ENCODE measurements at places on chromosomes 3 and 15.

DNA sequence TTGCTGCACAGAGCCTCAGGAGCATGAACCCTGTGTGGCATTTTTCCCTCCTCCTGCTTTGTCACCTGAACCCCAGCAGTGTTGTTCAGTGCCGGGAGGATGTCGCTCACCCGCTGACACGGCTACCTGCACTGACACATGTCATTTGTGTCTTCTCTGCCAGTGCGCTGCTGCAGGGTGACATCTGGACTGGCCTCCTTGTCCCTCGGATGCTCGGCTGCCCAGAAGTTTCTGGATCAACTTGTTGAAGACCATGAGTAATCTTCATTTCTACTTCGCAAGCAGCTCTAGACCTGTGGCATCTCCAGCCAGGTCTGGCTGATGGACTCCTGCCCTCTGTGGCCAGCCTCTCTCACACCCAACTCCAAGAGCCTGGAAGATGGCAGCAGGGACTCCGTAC is 311.1 kb upstream of the C2CD4B start:
- no peak for DNase-seq

DNA sequence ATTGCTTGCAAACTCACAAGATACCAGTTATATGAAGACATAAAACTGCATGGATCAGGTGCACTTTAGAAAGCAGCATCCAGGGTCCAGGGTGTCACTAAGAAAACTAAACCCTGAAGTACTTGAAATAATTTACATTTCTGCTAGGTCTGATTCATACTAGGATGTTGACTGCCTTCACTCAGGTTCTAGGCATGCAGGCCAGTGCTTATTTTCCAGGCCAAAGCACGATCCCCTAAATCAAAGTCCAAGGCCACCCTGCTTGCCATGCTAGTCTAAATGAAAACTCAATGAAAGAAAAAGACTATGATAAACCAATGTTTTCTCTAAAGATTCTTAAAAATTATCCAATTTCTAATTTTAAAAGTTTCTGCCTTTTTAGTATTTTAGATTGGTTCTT is 49.4 kb downstream of the GREM1 start:
- DNase-seq = no peak

- no peak for DNase-seq
These were observed 16.2 kb downstream of the STX19 start for GRCh38 chr3:94012185-94012584.

GRCh38 chr3:107810171-107811071 is 280.4 kb downstream of the CD47 start:
- DNase-seq = no peak

GRCh38 chr3:122957707-122958689 is 69.6 kb downstream of the SEMA5B start:
- no peak for DNase-seq

DNA sequence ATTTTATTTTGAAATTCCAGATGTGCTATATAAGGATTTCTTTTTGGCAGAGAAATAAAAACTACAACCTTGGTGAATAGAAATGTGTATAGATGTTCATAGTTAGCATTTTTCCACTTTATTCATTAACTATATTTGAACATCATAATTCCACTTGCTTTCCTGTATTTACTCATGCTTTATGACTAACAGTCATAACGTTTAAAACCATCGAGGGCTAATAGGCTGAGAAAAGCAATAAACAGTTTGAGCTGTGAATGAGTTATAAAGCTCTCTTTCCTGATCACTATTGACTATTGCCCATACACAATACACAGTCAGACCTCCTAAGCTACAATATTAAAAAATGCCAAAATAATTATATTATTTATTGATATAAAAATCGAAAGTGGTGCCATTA is 502.1 kb upstream of the RASGRP1 start:
- no peak for DNase-seq

DNA sequence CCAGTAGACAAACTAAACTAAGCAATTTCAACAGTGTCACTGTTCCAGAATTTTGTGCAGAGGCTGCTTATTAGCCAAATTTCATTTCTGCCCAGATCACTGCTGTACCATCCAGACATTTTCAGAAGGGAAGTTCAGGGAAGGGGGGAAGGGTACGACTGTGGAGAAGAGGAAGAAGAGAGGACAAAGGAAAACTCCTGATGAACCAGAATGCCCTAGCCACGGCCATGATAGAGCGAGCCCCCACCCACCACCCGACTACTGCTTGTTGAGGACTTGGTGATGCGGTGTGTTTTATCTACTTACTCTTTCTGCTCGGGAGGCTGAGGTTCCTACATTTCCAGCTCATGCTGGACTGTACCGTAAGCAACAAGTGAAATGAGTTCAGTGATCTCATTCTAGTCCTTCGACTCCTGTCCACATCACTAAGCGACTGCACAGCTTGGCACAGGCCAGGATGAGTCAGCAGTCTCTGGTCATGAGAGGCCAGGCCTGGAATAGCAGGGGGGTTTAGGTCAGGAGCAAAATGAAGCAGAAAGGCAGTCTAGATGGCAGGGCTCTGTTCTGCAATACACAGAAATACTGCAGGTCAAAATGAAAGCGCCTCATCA is 330.8 kb downstream of the TIGIT start:
- peak; percentile 92 for DNase-seq

DNA sequence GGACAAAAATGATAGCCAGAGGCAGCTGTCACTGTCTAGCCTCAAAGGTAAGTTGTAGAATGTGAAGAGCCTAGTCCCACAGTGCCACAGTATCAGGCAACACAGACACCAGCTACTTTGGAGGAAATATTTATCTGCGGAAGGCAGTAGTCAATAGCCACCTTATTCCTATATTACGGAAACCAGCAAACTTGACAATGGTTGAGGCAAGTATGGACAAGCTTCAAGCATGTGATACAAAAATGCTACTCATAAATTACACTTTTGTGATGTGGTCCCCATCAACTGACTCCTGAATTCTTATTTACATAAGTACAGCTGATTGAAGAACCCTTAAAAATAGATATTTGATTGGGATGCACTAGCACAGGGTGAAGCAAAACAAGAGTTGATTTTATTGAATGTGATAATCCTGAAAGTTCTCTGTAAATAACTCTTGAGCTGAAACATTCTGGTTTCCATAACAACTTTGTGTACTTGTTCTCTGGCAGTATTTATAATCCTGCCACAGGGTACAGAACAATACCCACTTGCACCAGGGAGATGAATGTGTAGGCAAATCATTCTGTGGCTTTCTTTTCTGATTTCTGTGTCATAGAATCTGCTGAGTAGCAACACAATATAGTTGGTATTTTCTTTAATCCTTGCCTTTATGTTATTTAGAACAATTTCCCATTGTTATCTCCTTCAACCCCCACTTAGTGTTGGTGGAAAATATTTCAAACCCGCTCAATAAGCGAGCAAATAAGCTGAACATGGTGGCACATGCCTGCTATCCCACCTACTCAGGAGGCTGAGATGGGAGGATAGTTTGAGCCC is at the start of gene ANKUB1:
TSS of gene ANKUB1 (minus strand) at position 103 of the 819 bp plus-strand sequence. CDS start 188 bp downstream, outside the sequence.
- no peak for DNase-seq

- DNase-seq = no peak
These were observed 29.1 kb downstream of the DAPK2 start for GRCh38 chr15:64017082-64017588.

GRCh38 chr3:127136024-127136600 is 56.8 kb upstream of the PRR23E start:
- peak; percentile 83 for DNase-seq

GRCh38 chr3:65402597-65402996 is 636.1 kb downstream of the MAGI1 start:
- no peak for DNase-seq

GRCh38 chr15:72166716-72167417 is 30.7 kb downstream of the GRAMD2A start:
- no peak for DNase-seq

DNA sequence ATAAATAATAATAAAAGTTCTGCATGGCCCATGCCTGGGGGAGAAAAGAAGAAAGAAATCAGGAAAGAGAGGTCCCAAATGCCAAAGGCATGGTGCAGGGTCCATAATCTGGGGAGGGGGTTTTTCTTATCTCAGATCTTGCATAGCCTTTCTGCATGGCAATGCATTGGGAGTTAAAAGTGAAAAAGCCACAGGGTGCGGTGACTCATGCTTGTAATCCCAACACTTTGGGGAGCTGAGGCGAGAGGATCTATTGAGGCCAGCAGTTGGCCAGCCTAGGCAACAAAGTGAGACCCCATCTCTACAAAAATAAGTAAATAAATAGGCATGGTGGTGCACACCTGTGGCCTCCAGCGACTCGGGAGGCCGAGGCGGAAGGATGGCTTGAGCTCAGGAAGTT is 76.8 kb upstream of the GATA2 start:
- DNase-seq = no peak

- no peak for DNase-seq
These were observed 105.7 kb downstream of the ZNF385D start for GRCh38 chr3:21645121-21645897.

DNA sequence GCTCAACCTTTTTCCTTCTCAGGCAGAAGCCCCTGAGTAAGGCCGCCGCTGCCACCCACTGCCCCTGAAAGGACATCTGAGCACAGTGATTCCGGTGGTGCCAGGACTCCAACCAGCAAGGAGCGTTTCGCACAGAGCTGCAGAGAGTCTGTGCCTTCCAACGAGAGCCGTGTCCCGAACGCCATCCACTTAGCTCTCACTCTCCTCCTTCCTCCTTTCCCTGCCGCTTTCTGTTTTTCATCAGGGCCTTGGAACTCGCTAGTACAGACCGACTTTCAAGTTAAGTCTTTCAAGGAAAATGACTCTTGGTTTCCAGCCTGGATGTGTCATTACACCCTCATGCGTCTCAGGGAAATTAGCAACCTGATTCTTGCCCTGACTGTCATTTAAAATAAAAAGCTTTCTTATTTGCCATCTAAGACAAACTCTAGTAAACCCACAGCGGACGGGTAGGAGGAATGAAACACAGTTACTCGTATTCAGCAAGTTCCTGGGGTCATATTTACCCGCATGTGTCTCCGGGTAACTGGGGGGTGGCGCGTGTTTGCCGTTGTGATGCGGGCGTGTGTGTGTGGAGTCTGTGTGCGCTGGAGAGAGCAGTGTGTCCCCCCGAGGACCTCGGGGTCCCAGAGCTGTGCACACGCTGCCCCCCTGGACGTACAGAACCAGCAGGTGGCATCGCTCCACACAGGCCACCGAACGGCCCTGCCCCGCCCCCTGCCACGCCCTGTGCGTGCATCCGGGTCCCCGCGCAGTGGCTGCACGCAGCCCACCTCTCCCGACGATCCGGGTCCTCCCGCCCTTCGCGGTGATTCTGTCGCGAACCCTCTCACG is 30.4 kb upstream of the ALDH1A3 start:
- DNase-seq = no peak

DNA sequence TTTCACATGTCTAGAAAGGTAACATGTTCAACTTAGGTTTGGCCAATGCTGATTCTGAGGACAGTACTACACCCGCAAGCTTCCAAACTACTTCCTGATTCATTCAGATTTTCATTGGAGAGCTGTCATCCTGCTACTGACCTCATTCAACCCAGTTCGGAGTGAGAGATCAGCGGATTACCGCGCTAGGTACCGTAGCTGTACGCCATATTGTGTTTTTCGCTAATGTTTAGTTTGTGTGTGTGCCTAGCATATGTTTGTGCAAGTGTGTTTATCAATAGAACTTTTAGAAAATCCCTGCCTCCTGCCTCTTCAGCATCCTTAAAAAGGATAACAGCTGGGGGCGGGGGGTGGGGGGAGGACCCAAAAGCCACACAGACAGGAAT is 1.1 kb downstream of the ZBTB20 start:
- DNase-seq = no peak

Data from mesenteric fat pad (tissue), 1 donor.